GM12878 (cell line): ENCODE measurements at places on chromosomes 4 and X.

- DNase-seq: no peak
These were observed 35.2 kb upstream of the TADA2B start for GRCh38 chr4:7007944-7008343.

- no peak for DNase-seq
These were observed 230.9 kb downstream of the IQCM start for GRCh38 chr4:149584722-149585121.

- no peak for DNase-seq
These were observed 1.7 kb upstream of the CYP4V2 start for GRCh38 chr4:186189656-186190055.

DNA sequence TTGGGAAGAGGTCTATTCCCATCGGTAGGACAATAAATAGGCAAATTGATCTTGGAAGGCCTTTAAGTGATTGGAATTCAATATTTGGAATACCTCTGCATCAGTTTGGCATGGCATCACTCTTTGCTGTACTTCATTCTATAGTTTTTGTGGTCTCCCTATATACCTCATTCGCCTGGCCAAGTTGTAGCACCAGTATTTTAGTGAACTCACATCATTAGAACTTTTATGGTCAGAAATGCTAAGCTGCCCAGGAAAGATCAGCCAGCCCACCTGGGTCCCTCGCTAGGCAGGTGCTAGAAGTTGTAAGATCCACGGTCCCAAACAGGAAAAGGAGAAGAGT is 40.3 kb downstream of the ZCCHC13 start:
- DNase-seq: no peak

DNA sequence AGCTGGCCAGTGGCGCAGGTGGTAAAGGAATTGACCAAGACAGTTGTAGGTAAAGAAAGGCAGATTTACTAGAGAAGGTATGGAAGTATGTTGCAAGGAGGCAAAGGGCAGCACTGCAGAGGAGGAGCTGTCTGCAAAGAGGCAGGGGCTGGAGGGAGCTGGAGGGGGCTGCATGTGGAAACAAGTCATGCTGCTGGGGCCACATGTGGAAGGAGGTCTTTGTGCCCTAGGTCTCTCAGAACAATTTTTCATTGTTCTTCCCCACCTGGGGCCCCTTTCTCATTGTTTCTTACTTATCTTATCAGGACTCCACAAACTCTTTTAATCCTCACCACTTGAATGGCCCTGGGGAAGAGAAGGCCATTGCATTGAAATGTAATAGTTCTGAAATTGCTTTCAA is 144.8 kb upstream of the PLAC1 start:
- DNase-seq: no peak

DNA sequence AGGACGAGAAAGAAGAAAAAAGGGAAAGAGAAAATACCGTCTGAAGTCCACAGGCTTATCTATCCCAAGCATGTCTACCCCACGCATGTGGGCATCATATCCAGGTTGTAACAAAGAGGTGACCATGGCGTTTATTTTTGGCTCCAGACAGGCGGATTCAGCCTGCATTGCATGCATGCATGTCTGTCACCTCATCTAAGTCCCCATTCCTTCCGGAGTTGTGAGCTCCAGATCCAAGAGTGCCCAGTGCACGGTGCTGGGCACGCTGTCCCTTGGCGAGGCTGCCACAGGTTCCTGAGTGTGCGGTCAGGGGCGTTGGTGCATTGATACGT is 905 bp upstream of the GALNTL6 start:
- DNase-seq: no peak

- no peak for DNase-seq
These were observed 9.8 kb downstream of the AADAT start for GRCh38 chr4:170079981-170080380.

DNA sequence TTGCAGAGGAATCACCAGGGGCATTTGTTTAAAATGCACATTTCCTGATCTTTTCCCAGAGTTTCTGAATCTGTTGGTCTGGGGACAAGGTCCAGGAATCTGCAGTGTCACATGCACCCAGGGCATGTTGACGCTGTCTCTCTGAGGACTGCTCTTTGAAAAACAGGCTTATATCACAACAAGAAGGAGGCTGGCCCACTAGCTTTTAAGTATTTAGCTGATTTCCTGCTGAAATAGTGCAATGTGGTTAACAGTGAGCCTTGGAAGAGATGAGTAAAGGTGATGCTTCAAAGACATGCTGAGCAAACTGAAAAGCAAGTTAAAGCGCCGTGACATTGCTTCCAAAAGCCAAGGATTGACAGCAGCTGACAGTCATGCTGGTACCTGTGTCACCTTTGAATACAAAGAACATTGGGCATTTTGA is 18.6 kb upstream of the SEPSECS start:
- DNase-seq: no peak

- DNase-seq: no peak
These were observed 35.5 kb upstream of the UGT2B4 start for GRCh38 chr4:69531251-69531650.

DNA sequence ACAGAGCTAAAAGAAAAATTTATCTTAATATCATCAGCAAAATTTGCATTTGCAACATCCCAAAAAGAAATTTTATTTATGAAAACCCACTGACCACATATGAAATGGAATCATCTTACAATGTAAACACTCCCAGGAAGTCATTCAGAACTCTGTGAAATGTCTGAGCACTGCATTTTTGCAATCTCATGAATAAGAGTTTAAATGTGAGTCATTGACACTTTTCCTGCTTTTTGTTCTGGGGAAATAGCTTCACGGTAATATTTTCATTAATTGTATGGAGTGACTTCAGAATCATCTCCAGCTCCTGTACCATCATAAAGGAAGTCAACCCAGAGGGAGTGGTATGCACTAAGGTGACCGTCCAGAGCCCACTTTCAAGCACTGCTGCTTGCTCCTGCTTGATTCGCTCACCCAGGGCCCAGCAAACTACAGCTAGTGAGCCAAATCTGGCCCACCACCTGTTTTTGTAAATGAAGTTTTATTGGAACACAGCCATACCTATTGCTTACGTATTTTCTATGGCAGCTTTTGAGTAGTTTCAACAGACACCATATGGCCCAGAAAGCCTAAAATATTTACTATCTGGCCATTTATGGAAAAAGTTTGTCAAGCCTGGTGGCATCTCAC is 17.2 kb downstream of the EDNRA start:
- DNase-seq: no peak

DNA sequence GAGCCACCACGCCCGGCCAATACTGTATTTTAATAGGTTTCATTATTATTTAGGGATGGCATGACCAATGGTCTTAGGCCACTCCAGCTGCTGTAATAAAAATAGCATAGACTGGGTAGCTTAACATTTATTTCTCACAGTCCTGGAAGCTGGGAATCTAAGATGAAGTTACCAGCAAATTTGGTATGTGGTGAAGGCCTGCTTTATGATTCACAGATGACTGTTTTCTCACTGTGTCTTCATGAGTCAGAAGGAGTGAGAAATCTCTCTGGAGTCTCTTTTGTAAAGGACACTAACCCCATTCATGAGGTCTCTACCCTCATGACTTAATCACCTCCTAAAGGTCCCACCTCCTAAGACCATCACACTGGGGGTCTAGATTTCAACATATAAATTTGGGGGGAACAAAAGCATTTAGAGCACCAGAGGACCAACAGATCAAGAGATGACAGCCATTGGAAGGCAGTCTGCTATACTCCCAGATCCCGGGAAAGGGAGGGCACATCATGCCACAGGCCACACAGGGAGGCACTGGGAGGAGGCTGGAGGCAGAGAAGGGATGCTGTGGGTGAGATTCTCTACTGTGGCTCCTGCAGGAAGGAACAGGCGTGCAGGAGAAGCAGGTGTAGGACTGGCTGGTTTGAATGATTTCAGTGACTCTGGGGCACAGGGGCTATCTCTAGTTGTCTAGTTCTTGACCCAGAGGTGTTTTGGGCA is 335.8 kb upstream of the SFRP2 start:
- DNase-seq: no peak

DNA sequence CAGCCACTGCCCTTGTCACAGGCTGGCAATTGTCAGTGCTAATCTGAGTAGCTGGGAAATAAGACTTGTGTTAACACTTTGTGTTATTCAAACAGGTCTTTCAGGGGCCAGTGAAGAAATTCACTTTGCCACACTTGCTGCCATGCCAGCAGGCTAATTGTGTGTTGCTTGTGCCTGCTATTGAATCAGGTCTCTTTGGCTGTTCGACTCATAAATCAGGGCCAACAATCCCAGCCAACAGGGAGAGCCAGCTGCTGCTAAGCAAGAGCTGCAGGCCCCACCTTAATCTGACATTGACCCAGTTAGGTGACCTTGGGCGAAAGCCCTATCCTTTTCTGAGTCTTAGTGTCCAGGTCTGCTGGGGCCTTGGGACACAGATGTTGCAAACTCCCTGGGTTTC is 28.1 kb upstream of the MAMLD1 start:
- DNase-seq: no peak

GRCh38 chr4:76757418-76757939 is 140.5 kb downstream of the SOWAHB start:
- no peak for DNase-seq

DNA sequence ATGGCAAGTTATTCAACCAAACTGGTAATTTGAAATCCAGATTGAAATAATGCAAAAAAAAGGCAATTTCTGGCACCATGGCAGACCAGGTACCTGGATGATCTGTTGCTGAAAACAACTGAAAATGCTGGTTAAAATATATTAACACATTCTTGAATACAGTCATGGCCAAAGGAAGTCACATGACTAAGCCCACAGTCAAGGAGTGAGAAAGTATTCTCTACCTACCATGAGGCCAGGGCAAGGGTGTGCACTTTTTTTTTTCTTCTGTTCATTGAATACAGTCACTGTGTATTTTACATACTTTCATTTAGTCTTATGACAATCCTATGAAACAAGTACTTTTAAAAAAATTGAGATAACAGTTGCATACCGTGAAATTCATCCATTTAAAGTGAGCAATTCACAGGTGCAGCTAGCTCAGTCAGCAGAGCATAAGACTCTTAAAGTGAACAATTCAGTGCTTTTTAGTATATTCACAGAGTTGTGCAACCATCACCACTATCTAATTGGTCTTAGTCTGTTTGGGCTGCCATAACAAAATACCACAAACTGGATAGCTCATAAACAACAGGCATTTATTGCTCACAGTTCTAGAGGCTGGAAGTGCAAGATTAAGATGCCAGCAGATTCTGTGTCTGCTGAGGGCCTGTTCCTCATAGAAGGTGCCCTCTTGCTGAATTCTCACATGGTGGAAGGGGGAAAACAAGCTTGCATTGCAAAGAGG is 4.8 kb upstream of the MPP1 start:
- DNase-seq: no peak

- peak; percentile 66 for DNase-seq
These were observed 1.5 kb upstream of the BCOR start for GRCh38 chrX:40099055-40099958.

GRCh38 chrX:150569155-150569477 is 695 bp downstream of the MTM1 start:
- DNase-seq: no peak

GRCh38 chr4:26235500-26235899 is 85.3 kb upstream of the RBPJ start:
- DNase-seq: no peak

DNA sequence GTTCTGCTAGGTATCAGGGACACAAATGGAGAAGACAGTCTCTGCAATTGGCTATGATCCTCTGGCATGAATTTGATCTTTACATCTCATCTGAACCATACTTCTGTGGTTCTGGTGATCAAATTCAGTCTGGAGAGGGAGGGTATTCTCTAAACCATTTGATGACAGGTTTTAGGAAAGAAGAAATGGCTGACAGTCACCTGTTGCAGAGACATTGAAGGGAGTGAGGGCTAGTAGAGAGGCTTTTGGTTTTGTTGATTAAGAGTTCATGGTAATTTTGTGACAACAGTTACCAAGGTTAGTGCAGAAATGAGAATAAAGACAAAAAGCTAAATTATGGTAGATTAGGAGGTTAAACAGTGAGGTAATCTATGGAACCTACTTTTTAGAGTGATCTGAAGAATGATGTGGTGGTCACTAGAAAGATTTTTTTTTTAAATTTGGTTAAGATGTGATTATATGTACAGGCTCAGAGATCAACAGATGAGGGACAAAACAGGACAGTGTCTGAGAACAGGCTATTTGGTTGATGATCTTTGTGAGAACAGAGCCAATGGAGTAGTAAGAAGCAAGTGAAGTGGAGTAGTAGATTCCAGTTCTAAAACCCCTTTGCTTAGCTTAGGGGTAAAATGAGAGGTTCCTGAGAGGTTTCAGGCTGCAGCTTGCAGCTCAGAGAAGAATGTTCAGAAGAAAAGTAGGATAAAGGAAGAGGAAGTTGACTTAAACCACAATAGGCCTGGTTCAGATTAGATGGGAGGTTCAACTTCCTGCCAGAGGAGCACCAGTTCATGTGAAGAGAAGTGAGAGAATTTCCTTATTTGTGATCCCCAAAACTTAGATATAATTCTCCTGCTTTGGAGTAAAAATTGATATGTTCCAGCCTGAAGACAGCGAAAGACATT is 34.7 kb downstream of the VSIG4 start:
- no peak for DNase-seq

GRCh38 chr4:183335369-183335940 is 13.2 kb upstream of the CLDN24 start:
- no peak for DNase-seq

DNA sequence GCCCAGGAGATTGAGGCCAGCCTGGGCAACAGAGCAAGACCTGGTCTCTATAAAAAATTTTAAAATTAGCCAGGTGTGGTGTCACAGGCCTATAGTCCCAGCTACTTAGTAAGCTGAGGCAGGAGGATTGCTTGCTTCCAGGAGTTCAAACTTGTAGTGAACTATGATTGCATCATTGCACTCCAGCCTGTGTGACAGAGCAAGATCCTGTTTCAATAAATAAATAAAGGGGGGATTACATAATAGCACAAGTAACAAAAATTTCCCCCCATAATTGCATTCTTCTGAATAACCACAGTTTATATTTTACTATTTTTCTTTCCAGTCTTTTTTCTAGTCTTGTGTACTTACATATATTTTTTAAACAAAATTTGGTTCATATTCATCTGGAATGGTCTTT is 135.6 kb downstream of the CHIC2 start:
- no peak for DNase-seq

DNA sequence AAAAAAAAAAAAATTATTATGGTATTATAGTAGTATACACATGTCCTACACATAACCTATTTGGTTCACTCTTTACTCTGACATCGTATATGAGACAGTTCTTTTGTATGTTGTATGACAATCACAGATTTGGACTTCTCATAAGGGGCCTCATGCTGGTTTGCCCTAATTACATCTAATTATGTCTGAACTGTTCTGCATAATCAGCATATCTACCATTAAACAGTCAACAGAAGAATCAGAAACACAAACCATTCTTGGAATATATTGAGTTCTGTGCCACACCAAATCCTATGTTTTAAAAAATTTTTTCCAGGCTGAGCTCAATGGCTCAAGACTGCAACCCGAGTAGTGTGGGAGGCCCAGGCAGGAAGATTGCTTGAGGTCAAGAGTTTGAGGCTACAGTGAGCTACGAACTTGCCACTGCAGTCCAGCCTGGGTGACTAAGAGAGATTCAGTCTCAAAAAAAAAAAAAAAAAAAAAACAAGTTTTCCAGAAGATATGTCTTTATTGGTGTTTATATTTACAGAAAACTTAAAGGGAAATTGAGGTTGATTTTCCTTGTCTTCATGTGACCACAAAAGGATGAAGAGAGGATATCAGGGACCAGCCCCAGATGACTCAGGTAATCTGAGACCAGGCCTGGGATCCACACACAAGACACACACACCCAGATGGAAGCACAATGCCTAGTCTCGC is 22.2 kb downstream of the TRIM61 start:
- DNase-seq: no peak
